ENCODE measurements at places on chromosomes 2 and 18. TPM values are rescaled to one million over a fixed set of nuclear protein-coding genes. Genes with fewer than 3 reads are reported as not detected.

DNA sequence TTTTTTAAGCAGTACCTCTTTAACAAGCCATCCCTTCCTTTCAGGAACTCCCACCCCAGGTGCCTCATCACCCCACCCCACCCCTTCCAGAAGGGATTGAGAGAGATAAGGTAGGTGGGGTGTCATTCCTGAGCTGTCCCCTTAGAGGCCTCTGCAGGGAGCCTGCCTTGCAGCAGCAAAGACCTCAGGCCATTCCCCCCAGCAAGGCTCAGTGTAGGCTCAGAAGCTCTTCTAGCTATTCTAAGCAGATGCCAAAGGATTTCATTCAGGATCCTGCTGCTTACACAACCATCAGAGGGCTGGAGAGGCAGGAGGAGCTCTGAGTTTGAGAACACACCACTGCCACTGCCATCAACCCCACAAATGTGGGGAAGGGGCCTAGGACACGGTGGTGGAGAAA lies 5.8 kb upstream of the FIGLA start:
- H3K36me3 ChIP-seq, result no peaks in the 10 kb centered on the region
- no peaks in the 10 kb centered on the region for H3K27me3 ChIP-seq
- DNase-seq, result no peak
- H3K4me3 ChIP-seq, result no peak overlapping the region
- H3K27ac ChIP-seq, result no peak overlapping the region
- H3K4me1 ChIP-seq, result no peaks in the 10 kb centered on the region

GRCh38 chr2:47198985-47199451 lies 43.9 kb upstream of the STPG4 start:
- no peak overlapping the region for H3K4me3 ChIP-seq
- no peaks in the 10 kb centered on the region for H3K27me3 ChIP-seq
- no peaks in the 10 kb centered on the region for H3K36me3 ChIP-seq
- H3K4me1 ChIP-seq, result no peaks in the 10 kb centered on the region
- H3K27ac ChIP-seq, result no peak overlapping the region

DNA sequence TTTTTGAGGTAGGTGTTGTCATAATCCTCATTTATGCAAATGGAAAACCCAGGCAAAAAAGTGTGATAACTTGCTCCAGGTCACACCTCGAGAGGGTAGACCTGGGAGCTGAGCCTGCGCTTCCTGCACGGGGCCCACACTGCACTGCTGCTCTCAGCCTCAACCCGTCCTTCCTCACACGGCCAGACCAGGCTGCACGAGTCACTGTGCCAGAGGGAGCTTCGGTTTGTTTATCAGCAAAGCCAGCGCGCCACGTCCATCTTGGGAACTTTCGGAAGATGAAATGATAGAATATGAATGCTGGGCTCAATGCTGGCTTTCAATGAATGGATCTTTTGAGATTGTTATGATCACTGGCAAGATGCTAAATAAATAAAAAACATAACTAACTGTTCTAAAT lies 14.4 kb downstream of the COPS9 start:
- no peak overlapping the region for H3K27ac ChIP-seq
- no peak overlapping the region for H3K4me3 ChIP-seq
- DNase-seq, result no peak
- no peaks in the 10 kb centered on the region for H3K36me3 ChIP-seq
- H3K4me1 ChIP-seq, result no peaks in the 10 kb centered on the region
- no peaks in the 10 kb centered on the region for H3K27me3 ChIP-seq

DNA sequence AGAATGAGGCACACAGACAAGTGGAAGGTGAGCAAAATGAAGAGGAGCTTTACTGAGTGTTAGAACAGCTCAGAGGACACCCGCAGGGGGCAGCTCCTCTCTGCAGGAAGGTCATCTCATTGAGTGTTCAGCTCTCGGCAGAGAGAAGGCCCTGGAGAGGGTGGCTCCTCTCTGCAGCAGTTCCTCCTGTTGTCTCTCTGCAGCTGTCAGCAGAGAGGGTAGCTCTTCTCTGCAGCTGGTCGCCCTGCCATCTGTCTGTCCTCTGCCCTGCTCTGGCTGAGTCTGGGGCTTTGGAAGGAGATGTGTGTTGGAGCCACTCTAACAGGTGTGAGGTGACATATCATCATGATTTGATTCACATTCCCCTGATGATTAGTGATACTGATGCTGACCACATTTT lies 6.8 kb upstream of the SNTG2 start:
- DNase-seq, result no peak
- no peaks in the 10 kb centered on the region for H3K36me3 ChIP-seq
- H3K4me3 ChIP-seq, result no peak overlapping the region
- no peaks in the 10 kb centered on the region for H3K27me3 ChIP-seq
- H3K27ac ChIP-seq, result no peak overlapping the region
- H3K4me1 ChIP-seq, result no peaks in the 10 kb centered on the region

DNA sequence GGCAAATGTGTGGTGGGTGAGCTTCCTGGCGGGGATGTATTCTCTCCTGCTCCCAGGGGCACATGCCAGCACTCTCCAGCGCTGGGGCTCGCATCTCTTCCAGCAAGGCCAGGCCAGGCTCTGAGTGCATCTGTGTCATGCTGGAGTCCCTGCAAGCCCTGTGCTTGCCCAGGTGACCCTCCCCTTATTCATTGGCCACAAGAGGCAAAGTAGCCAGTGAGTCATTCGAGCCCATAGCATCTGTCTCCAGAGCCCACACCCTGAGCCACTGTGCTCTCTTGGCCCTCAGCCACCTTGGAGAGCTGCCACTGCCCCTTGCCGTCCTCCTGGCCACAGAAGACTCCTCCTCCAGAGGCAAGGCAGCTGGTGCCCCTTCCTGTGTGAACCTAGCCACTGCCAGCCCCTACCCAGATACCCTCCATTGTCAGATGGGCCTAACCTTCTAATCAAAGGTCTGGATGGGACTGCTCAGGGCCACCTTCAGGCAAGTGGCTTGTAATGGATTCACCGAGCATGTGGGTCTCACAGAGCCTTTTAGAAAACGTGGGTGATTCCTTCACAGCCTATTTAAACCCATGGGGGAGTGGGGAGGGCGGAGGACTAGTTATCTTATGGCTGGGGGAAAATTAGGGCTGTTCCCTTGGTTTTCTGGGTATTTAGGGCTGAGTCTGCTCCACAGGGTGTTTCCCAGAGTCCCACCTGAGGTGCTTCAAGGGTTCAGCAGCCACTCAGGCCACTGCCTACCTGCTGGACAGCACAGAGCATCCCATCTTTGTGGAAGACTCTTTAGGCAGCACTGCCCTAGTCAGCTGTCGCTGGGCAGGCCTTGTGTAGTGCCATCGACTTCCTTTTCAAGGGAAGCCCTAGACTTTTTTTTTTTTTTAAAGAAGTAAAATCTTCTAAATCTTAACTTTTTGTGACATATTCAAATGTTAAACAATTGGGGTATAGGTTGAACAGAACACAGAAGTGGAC lies 137.4 kb downstream of the ACOXL start:
- H3K4me3 ChIP-seq, result no peak overlapping the region
- H3K4me1 ChIP-seq, result no peaks in the 10 kb centered on the region
- H3K27me3 ChIP-seq, result no peaks in the 10 kb centered on the region
- no peak for DNase-seq
- no peak overlapping the region for H3K27ac ChIP-seq

Gene CNDP1
- total RNA-seq, result not detected

Gene LIMS4
- 7.3 TPM for total RNA-seq

Measured in tibial nerve (tissue), 4 donors.